ENCODE measurements at places on chromosomes 13 and 19.

- no peak for DNase-seq
Observed at GRCh38 chr13:70527599-70527998, 419.3 kb upstream of the KLHL1 start.

- DNase-seq, result no peak
Observed at GRCh38 chr13:72163678-72164077, 296.7 kb upstream of the DACH1 start.

GRCh38 chr13:59566561-59566960, 597.2 kb downstream of the DIAPH3 start:
- DNase-seq, result no peak

DNA sequence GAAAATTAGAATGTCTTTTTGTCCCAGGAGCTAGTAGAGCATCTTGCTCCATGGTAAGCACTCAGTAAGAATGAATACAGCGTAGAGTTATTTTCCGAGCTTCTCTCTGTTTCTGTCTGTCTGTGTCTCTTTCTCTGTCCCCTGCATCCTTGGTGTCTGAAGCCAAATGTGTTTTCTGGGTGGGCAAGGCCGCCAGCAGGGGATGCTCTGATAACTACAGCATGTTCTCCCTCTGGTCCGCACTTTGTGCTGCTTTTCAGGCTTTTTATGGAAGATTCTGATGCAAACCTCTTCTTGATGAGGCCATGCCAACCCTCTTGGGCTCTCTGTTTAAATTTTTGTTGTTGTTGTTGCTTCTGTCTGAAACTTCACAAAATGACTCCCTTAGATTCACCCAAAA, 142.8 kb upstream of the UBL3 start:
- DNase-seq, result no peak

GRCh38 chr13:91313103-91313502, 34.4 kb upstream of the MIR17HG start:
- DNase-seq, result no peak

DNA sequence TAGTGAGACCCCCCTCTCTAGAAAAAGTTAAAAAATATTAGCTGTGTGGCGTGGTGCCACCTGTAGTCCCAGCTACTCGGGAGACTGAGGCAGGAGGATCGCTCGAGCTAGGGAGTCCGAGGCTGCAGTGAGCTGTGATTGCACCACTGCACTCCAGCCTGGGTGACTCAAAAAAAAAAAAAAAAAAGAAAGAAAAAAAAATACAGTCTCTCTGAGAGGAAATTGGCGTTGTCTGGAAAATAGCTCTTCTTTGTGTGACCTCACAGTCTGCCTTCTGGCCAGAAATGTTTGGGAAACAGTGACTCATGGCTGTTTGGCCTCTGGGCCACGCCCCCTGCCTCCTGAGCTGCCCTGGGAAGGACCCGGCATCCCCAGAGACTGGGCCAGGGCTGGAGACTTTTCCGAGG, 10.7 kb downstream of the MARCHF2 start:
- DNase-seq, result no peak

GRCh38 chr19:4018140-4018613, 10.6 kb downstream of the PIAS4 start:
- no peak for DNase-seq

- DNase-seq, result no peak
Observed at GRCh38 chr19:7729211-7729610, 2.7 kb downstream of the CLEC4G start.

- DNase-seq, result no peak
Observed at GRCh38 chr19:45470762-45471081, 2.9 kb downstream of the FOSB start.

GRCh38 chr13:42355092-42355485, 83.1 kb downstream of the AKAP11 start:
- DNase-seq, result no peak

- DNase-seq, result no peak
Observed at GRCh38 chr19:50380751-50381151, 3.4 kb upstream of the POLD1 start.

DNA sequence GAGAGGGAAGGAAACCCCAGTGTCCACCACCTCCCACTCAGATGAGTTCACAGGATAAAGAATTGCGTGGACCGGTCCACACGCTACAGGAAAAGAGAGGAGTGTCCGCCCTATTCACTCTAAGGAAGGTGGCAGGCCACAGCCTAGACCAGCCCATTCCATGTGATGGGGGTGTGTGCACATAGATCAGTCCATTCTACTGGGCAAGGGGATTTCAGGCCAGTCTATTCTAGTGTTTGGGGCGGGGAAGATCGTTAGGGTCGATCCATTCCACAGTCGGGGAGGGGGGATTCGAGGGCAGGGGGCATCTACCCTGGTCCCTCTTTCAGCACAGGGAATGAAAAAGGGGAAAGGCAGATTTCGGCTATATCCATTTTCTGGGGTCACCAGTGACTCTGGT, 7.8 kb downstream of the FIZ1 start:
- no peak for DNase-seq

GRCh38 chr19:11797491-11797890, 832 bp upstream of the ZNF491 start:
- peak; percentile 56 for DNase-seq

GRCh38 chr13:49220036-49220855, at the start of gene MLNR:
Gene MLNR, plus strand, starts transcription at chr13:49220338. Its CDS starts 0 bp downstream, at chr13:49220338.
- peak; percentile 6 for DNase-seq

- DNase-seq, result no peak
Observed at GRCh38 chr13:97429681-97430081, 4.3 kb upstream of the RAP2A start.

- DNase-seq, result no peak
Observed at GRCh38 chr19:57016076-57016475, 103.7 kb upstream of the USP29 start.

GRCh38 chr19:28401739-28402424, 811.1 kb downstream of the UQCRFS1 start:
- no peak for DNase-seq

DNA sequence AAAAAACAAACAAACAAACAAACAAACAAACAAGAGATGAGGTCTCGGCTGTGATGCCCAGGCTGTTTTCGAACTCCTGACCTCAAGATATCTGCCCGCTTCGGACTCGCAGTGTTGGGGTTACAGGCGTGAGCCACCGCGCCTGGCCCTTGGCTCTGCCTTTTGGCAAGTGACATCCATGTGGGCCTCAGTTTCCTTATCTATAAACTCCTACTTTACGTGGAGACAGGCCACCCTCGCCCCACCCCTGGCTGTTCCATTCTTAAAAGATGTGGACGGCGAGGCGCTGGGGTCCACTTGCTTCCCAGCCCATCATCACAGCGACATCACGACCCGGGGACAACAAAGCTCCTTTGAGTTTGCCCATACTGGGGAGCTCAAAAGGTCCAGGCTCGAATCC, 1.7 kb downstream of the TSSK6 start:
- DNase-seq, result no peak

DNA sequence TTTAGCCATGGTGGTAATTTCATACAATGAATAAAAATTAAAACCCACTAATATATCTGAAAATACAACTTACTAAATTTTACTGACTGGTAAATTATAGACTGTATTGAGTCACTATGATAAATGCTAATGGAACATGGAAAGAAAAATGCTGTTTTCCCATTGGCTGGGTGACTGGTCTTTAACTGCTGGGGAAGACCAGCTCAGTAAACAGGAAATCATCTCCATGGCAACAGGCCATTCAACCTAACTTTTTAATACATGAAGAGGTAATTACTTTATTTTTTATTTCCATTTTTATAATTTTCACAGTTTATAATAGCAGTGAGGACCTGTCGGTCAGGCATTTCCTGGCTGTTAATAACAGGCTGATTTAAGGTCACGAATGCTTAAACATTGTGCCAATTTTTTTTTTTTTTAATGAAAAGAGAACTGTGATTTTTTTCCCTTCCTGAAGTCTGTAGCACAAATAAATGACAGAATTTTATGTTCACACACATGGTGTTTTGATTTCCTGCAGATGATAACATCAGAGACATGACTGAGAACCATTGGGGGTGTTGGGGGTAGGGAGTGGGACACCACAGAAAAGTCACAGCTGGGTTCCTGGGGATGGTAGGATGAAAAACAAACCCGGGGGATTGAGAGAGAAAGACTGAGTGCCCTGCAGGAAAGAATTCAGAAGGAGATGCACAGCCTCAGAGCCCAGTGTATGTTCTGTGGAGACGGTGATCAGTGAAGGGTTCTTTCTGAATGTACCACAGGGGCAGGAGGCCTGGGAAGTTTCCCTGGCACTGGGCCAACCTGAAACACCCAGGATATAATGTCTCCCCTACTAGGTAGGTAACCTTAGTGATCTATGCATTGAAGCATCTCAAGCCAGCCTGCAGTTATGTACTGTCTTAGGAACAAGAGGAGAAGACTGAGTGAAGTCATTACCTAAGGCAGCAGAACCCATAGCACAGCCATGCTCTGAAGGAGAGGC, 297.1 kb downstream of the COG6 start:
- no peak for DNase-seq

DNA sequence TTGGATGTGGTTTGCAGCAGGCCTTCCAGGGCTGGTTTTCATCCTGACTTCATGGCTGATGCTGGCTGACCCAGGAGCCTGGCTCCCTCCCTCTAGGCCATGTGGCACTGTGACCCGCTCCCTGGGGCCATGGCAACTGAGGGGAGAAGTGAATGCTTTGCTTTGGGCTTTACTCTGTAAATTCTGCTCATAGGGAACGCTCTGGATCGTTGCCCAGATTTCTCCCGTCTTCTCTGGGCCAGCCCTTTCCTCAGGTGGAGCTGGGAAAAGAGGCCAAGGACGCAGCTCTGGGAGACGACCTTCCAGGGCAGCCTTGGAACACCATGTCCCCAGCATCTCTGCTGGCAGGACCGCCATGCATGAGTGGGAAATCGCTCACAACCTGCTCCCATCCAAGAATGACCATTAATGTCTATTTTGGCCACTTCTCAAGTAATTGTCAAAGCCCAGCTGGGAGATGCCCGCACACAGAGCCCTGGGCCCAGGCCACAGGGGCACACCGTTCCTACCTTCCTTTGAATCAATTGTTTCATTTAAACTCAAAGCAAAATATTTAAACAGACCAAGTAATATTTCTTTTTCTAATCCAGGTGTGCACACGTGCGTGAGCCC, 321.8 kb downstream of the TEX29 start:
- no peak for DNase-seq

GRCh38 chr19:48271531-48272151, 1.8 kb downstream of the ZNF114 start:
- DNase-seq, result no peak

DNA sequence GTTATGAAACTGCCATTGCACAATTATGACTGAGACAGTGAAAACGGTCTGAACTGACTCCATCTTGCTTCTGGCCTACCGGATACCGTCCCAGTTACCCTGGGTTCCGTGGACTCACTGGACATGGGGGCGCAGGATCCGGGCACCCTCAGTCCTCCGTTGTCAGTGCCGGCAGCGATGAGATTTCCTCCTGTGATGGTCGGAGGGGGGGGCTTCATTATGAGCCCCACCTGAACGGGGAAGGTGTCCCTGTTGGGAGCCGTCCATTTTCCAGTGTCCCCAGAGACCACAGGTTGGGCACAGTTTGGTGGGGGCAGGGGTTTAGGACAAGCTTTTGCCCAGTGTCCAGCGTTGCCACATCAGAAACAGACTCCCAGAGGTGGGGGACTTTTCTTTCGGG, 23.4 kb downstream of the TMEM255B start:
- no peak for DNase-seq

DNA sequence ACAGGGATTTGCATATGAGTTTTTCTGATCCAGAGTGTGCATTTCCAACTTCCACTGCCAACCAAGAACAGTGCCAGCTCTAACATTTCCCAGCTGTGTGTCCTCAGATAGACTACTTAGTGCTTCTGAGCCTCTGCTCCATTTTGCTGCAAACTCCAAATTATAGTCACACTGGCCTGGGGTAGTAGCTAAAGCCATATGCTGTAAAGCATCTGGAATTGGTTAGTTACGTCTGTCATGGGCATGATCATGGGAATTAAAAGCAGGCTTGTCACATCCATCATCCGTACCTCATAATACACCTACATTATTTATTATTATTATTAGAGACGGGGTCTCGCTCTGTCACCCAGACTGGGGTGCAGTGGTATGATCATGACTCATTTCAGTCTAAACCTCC, 7.1 kb downstream of the ELAVL3 start:
- no peak for DNase-seq

- no peak for DNase-seq
Observed at GRCh38 chr13:24887759-24888158, 123.8 kb downstream of the RNF17 start.

- DNase-seq, result no peak
Observed at GRCh38 chr13:104099750-104100149, 1033.5 kb upstream of the SLC10A2 start.

GRCh38 chr13:29875646-29876045, 25.2 kb upstream of the UBL3 start:
- DNase-seq, result no peak

DNA sequence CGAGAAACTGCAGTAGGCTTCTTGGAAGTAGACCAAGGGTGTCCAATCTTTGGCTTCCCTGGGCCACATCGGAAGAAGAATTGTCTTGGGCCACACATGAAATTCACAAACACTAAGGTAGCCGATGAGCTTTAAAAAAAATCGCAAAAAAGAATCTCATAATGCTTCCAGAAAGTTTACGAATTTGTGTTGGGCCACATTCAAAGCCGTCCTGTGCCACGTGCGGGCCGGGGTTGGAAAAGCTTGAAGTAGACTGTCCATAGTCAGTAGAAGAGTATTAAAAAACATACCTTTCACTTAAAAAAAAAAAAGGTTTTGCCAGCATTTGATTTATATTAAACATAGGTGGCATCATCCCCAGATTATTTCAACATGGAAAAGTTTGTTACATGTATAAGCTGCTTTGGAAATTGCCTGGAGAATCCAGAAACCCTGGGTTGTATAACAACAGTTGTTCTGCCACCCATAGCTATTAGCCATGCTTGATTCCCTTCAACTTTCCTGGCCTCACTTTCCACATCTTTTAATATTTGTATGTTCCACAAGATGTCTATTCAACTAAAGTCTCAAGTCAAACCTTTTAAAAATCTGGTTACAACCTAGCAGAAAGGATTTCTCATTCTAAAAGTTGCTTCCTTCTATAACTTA, 1.0 kb downstream of the IFT88 start:
- no peak for DNase-seq

- no peak for DNase-seq
Observed at GRCh38 chr19:37114001-37114400, 35.8 kb downstream of the ZNF420 start.

Data from stimulated activated CD8-positive, alpha-beta memory T cell treated with anti-CD3 and anti-CD28 coated beads, Interleukin-4, amount 100 ng/mL, for 4 hours (primary cell).